Naive thymus-derived CD8-positive, alpha-beta T cell (primary cell): ENCODE measurements at places on chromosomes 12 and 14. TPM values are rescaled to one million over a fixed set of nuclear protein-coding genes. Genes with fewer than 3 reads are reported as not detected.

The LBHD2 gene
- total RNA-seq = not detected

The ARHGEF25 gene
- total RNA-seq = 0.55 TPM

The CD163L1 gene
- 2.9 TPM for total RNA-seq

The OR10AD1 gene
- not detected for total RNA-seq

The NKX2-1 gene
- not detected for total RNA-seq

The PLA2G1B gene
- not detected for total RNA-seq

The OVCH1 gene
- total RNA-seq = not detected

The FAM181A gene
- not detected for total RNA-seq

The PTHLH gene
- total RNA-seq = not detected

The CD163 gene
- total RNA-seq = 4.2 TPM

The SCFD1 gene
- total RNA-seq = 80.0 TPM

The SLC5A8 gene
- not detected for total RNA-seq

The TPH2 gene
- total RNA-seq = not detected

The TSPAN19 gene
- total RNA-seq = not detected

The DNAH10 gene
- 0.30 TPM for total RNA-seq

The FOXN4 gene
- not detected for total RNA-seq

DNA sequence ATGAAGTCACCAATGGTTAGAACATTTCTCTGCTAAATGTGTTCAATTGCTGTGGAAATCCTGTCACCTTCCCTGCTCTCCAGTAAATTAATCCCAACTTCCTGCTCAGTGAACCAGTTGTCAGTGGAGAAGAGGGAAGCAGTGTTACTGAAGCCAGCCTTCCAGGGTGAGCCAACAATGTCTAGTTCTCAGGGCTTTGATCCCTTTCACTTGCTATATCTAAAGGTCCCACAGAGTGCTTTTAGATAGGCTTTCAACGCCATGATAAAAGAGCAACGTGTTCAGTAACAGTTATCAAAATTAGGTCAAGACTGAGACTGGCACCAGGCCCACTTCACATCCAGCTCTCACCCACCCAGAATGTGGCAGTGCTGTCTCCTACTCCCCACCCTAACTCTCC is 139.7 kb downstream of the KCNH5 start:
- no peak for DNase-seq

- DNase-seq = no peak
Observed at GRCh38 chr12:65822732-65823512, 1.4 kb upstream of the HMGA2 start.

- DNase-seq = no peak
Observed at GRCh38 chr12:91868054-91868453, 277.6 kb downstream of the BTG1 start.

- DNase-seq = no peak
Observed at GRCh38 chr12:121182222-121182893, 27.6 kb upstream of the P2RX4 start.

- DNase-seq = no peak
Observed at GRCh38 chr12:115507951-115508722, 769.4 kb downstream of the MED13L start.

GRCh38 chr12:68080577-68080976 is 79.0 kb downstream of the IFNG start:
- DNase-seq = peak; percentile 14

DNA sequence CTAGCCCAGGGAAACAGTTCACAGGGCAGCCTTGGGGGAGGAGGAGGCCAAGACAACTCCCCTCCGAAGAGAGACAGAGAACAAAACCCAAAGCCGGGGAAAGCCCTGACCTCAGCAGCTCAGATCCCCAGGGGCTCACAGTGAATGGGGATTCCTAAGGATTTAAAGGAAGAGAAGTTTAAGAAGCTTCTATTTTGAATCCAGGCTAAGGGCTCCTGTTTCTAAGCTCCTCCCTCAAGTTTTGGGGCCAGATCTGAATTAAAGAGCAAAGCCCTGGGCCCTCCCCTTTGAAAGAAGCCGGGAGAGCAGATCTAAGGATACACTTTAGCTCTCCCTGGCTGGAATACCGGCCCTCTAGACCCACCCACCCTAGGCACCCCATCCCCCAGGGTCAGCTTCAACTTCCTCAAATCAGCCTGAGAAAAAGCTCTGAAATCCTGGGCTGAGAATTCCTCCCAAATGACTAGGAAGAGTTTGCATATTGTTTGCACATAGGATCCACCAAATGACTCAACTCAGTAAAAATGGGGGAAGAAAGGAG is 3.9 kb downstream of the KDM2B start:
- no peak for DNase-seq

- DNase-seq = no peak
Observed at GRCh38 chr12:124480469-124481256, 86.7 kb downstream of the NCOR2 start.

- peak; percentile 37 for DNase-seq
Observed at GRCh38 chr12:122022393-122023338, 982 bp downstream of the BCL7A start.

DNA sequence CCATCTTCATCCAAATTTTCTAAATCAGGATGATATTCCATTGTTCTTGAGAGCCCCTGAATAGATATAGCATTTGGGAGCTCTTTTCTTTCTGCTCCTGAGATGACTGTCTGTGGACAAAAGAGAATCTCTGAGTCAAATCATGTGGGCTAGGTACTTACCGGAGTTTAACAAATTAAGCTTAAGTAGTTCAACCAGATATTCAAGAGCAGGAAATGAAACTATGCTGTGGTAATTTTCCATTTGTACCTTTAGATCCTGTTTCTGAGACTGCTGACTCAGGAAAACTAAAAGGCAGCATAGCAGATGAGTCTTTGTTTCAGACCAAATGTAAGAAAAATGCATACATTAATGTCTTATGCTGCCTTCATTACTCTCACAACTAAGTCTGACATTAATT is at the start of gene CLEC7A:
CLEC7A (minus strand) TSS at position 158 of the 400 bp plus-strand sequence; CDS start at position 41, 117 bp downstream.
- no peak for DNase-seq

GRCh38 chr12:74391283-74391682 is 146.4 kb upstream of the ATXN7L3B start:
- DNase-seq = no peak

- DNase-seq = no peak
Observed at GRCh38 chr12:116384691-116385485, 107.4 kb upstream of the MED13L start.

DNA sequence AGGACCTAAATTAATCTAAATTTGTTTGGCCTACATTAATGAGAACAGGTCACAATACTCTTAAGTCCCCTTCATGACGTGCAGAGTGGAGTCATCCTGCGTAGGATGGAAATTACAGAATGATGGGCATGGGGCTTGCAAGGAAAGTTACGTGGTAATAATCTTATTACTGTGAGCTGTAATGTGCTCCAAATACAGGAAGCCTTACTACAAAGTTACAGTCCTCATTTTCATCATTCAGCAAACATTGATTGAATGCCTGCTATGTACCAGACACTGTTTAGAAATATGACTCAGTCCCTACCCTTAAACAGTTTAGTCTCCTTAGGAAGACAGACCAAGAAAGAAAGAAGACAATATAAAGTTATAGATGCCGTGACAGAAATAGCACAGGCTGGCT is 9.4 kb downstream of the HIGD1C start:
- DNase-seq = no peak

DNA sequence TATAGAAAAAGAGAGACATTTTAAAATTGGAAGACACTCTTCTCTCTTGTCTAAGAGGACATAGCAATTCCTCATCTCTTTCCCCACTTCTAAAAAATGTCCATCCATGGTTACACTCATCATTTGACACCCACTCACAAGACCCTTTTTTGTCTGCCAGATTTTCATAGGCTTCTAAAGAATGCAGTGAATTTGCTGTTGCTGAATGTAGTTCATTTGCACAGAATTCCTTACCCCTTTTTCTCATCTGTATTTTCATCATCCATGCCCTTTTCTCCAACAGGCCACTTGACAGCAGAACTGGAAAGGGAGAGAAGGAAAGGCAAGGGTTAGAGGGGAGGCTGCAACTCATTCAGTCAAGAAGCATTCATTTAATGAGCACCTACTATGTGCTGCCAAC is 128.0 kb downstream of the NUAK1 start:
- no peak for DNase-seq

DNA sequence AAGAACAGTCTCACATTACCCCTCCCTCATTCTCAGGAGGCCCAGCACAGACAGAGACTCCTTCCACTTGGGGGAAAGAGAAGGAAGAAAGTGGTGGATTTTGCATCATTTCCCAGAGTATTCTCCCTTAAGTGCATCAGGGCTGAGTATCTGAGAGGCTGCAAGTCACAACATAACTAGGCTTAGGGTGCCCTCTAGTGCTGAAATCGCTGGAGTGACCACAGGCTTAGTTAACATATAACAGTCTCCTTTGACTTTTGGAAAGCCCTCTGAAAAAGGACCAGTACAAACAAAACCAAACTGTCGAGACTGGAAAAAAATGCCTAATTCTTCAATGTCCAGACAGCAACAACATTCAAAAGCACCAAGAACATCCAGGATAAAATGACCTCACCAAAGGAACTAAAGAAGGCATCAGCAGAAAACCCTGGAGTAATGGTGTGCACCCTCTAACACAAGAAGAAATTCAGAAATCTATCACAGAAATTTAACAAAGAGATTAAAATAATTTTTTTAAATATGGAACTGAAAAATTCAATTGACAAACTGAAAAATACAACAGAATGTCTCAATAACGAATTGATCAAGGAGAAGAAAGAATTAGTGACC is 412.3 kb downstream of the RPS29 start:
- DNase-seq = peak; percentile 2

GRCh38 chr12:3165078-3165980 is 88.2 kb downstream of the TSPAN9 start:
- DNase-seq = no peak

DNA sequence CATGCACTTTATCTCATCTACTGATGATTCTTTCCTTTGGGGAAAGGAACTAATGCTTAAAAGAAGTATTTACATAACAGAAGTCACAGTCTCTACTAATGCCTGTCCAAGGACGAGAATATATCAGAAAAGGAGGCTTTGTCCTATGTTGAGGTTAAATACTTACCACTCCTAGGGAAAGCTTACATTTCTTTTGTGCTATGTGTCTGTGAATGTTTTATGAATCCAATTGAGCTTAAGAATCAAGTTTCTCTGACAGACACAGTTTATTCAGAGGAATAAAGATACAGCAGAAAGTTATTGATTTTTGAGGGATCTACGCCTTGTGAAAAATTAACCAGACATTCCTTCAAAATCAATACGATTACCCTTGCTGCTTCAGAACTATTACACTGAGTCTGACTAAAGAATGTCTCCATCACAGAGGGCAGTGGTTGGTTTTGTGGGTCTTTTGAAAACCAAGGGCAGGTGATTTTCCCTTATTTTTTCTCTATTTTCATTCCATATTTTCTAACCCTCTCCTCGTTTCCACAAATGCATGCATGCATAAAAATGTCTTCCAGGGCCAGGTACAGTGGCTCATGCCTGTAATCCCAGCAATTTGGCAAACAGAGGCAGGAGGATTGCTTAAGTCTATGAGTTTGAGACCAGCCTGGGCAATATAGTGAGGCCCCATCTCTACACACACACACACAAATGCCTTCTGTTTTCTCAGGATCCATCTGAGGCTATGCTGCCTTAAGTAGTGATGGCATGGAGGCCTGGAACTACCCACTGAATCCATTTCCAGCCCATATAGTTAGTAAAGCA is 1095.1 kb downstream of the GALC start:
- no peak for DNase-seq

DNA sequence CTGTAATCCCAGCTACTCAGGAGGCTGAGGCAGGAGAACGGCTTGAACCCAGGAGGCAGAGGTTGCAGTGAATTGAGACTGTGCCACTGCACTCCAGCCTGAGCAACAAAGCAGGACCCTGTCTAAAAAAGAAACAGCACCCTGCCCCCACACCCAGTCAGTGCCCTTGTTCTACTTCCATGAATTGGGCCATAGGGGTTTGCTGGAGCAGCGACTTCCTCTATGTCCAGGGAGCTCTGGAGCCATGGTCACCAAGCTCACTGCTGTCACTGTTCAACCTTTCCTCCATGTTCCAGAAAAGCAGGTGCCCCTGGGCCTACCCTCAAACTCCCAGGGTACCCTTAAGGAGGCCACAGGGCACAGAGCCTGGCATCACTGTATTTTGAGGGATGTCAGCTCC is 116.8 kb downstream of the RIN3 start:
- DNase-seq = no peak

DNA sequence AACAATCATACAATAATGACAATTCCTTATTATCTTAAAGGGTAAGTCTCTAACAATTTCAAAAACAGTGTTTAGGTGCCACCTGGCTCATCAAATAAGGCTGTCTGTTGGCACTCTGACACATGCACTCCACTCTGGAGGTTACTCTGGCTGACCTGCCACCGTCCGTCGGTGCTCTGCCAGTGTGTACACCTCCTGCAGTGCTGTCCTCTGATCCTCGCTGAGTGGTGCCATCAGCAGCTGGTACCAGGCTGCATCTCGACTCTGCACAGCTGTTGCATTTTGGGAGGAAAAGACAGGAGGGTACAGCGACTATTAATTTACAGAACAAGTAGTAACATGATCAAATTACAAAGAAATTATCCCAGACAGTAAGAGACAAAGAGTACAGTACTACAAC is 63.9 kb downstream of the IPO8 start:
- DNase-seq = no peak

- no peak for DNase-seq
Observed at GRCh38 chr14:91899213-91899612, 31.9 kb upstream of the TC2N start.

- DNase-seq = no peak
Observed at GRCh38 chr12:46296822-46297221, 28.0 kb upstream of the SLC38A1 start.

DNA sequence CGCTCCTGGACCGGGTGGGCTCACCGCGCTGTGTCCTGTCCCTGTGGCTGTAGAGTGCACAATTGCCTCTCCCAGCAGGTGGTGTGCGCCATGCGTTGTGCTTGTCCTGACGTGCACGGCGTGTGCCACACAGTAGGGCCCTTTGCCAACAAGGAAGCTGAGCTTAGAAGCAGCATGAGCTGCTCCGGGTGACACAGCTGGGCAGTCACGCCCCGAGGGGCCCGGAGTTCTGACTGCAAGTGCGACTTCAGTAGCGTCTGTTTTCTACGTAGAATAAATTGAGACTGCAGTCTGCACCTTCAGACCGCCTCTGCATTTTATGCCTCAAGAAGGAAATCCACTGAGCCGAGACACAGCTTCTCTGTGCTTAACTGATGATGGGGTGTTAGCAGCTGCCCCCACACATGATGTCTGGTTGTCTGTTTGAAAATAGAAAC is 81.6 kb downstream of the ADGRD1 start:
- no peak for DNase-seq

DNA sequence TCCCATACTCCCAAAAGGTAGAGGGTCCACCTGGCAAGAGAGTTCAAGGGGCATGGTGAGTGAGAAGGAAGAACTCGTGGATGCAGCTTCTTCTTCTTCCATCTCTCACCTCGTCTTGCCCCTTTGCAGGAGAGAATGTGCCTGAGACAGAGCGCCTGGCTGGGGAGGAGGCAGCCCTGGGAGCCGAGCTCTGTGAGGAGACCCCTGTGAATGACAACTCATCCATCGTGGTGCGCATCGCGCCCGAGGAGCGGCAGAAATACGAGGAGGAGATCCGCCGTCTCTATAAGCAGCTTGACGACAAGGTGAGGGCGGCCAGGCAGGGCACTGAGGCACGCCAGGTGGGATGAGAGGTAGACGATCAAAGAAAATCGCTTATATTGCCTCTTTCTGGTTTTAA is 20.0 kb downstream of the KIF5A start:
- DNase-seq = no peak

- DNase-seq = no peak
Observed at GRCh38 chr14:67313153-67313552, 46.5 kb downstream of the ATP6V1D start.
